ENCODE measurements at places on chromosomes 1 and 21. TPM values are rescaled to one million over a fixed set of nuclear protein-coding genes. Genes with fewer than 3 reads are reported as not detected.

ARF1 gene
- total RNA-seq, result 500 TPM

DNA sequence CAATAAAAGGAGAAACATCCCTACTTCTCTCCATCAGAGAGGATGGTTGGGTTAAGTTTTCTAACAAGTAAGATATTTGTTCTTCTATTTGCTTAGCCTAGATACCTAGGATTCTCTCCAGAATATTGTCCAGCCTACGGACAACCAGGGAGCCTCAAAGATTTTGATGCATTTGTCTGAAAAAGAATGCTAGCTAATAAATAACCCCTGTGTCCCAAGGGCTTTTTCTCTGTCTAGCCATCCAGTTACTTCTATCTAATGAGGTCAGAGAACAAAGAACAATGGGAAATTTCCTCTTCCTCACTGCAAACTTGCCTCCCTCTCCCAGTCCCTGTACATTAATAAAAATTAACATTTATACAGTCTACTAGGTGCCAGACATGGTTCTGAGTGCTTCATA is 810 bp downstream of the RGS5 start:
- peaks cover 4% of the 10 kb centered on the region for H3K4me1 ChIP-seq
- no peaks in the 10 kb centered on the region for H3K27me3 ChIP-seq
- no peaks in the 10 kb centered on the region for H3K36me3 ChIP-seq
- DNase-seq, result no peak

CNR2 gene
- 0.46 TPM for total RNA-seq

HHAT gene
- 5.8 TPM for total RNA-seq

GRCh38 chr1:1298861-1299685 is 8.7 kb downstream of the ACAP3 start:
- H3K27me3 ChIP-seq, result no peaks in the 10 kb centered on the region
- H3K4me3 ChIP-seq, result no peak overlapping the region
- H3K4me1 ChIP-seq, result no peaks in the 10 kb centered on the region

DNA sequence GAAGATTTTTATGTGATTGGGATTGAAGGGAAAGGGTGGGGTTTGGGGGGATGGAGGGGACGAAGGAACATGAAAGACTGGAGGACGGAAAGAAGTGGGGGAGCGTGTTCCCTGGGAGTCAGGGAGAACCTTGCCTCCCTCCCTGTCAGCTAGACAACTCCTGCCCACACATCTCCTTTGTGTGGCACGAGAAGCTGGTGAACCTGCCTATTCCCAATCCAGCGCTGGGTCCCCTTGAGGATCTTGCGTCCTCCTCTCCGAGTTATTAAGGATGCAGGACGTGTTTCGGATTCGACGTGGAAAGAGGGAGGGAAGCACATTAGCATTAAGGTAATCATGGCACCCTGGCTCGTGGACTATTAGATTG is 1.4 kb downstream of the LRRC7 start:
- H3K36me3 ChIP-seq, result no peaks in the 10 kb centered on the region
- peaks cover 14% of the 10 kb centered on the region for H3K27me3 ChIP-seq
- H3K4me1 ChIP-seq, result no peaks in the 10 kb centered on the region
- peak; percentile 18 for DNase-seq
- H3K4me3 ChIP-seq, result no peak overlapping the region
- no peak overlapping the region for H3K27ac ChIP-seq

DNA sequence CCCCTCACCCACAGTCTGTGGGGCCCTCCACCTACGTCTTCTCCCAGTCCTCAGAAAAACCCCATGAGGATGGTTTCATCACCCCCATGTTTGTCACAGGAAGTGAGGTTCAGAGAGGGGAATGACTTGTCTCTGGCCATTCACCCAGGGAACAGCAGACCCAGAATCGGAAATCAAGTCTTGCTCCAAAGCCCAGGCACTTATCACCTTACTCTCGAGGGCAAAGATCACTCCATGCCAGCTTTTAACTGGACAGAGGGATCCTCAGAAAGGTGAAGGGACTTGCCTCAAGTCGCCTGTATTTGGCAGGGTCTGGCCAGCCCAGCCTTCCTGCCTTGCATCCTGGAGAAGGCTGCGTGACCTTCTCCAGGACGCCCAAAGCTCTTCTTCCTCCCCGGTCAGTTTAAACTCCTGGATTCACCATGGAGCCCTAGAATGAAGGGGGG is 57.9 kb upstream of the SSBP3 start:
- H3K27ac ChIP-seq, result no peak overlapping the region
- no peak for DNase-seq
- no peaks in the 10 kb centered on the region for H3K36me3 ChIP-seq
- no peak overlapping the region for H3K4me3 ChIP-seq
- H3K27me3 ChIP-seq, result no peaks in the 10 kb centered on the region

CLEC20A gene
- not detected for total RNA-seq

DNA sequence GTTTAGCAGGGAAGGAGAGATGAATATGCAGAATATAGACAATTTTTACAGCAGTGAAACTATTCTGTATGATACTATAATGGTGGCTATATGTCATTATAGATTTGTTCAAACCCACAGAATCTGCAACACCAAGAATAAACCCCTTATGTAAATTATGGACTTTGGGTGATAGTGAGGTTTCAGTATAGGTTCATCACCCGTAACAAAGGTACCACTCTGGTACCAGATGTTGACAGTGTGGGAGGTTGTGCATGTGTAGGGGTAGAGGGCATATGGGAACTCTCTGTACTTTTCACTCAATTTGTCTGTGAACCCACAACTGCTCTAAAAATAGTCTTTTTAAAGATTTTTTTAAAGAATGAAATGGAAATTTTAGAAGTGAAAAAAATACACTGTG is 29.9 kb upstream of the PRDX6 start:
- H3K27me3 ChIP-seq, result no peaks in the 10 kb centered on the region
- no peak overlapping the region for H3K4me3 ChIP-seq
- DNase-seq, result no peak
- H3K4me1 ChIP-seq, result no peaks in the 10 kb centered on the region
- H3K36me3 ChIP-seq, result no peaks in the 10 kb centered on the region

DNA sequence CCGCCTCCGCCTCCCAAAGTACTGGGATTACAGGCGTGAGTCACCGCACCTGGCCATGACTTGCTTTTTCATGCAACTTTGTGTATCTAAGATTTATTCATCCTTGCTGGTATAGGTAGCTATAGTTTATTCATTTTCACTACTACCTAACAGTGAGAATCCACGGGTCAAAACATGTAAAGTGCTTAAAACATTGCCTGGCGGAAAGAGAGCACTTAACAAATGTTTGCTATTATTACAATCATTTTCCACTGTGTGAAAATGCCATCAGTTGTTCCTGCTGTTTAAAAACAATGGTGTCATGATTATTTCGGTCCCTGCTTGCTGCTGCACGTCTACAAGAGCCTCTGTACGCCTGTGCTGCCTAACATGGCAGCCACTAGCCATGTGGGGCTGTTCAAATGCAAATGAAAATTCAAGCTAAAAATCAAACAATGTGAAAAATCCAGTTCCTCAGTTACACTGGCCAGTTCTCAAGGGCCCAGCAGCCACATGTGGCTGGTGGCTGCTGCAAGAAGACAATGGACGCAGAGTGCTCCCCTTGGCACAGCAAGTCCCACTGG is 65.1 kb downstream of the CLSTN1 start:
- peaks cover 3% of the 10 kb centered on the region for H3K36me3 ChIP-seq
- no peaks in the 10 kb centered on the region for H3K27me3 ChIP-seq
- no peak overlapping the region for H3K4me3 ChIP-seq
- no peak for DNase-seq
- H3K27ac ChIP-seq, result peak overlapping the region; percentile 47

RGS8 gene
- total RNA-seq, result 0.03 TPM

GRCh38 chr1:149849947-149850360 is 49.4 kb upstream of the BOLA1 start:
- peak; percentile 63 for DNase-seq
- H3K36me3 ChIP-seq, result peaks cover 5% of the 10 kb centered on the region
- peak overlapping the region; percentile 64 for H3K27ac ChIP-seq
- peak overlapping the region; percentile 39 for H3K4me3 ChIP-seq
- no peaks in the 10 kb centered on the region for H3K27me3 ChIP-seq

EIF2D gene
- 78.9 TPM for total RNA-seq

DNA sequence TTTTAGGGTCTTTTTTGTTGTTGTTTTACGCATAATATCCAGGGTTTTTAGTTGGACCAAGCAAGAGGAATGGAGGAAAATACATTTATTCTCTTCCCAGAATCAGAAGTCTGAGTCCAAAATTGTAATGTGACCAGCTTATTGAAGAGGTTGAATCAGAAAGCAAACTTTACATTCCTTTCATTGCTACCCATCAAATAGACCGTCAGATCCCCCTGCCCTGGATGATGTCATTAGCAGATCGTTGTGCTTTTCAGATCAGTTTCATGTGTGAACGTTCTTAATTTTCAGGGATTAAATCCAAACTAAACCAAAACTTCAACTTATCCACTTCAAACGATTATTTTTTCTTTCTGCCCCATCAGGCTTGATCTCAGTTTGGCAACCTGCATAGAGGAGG is 85.7 kb upstream of the NGF start:
- DNase-seq, result no peak
- H3K27me3 ChIP-seq, result no peaks in the 10 kb centered on the region
- H3K36me3 ChIP-seq, result no peaks in the 10 kb centered on the region

PCBP3 gene
- total RNA-seq, result 8.2 TPM

GRCh38 chr1:27538793-27539192 is 48.8 kb upstream of the WASF2 start:
- peaks cover 15% of the 10 kb centered on the region for H3K4me1 ChIP-seq
- H3K27ac ChIP-seq, result no peak overlapping the region
- H3K27me3 ChIP-seq, result no peaks in the 10 kb centered on the region

DNA sequence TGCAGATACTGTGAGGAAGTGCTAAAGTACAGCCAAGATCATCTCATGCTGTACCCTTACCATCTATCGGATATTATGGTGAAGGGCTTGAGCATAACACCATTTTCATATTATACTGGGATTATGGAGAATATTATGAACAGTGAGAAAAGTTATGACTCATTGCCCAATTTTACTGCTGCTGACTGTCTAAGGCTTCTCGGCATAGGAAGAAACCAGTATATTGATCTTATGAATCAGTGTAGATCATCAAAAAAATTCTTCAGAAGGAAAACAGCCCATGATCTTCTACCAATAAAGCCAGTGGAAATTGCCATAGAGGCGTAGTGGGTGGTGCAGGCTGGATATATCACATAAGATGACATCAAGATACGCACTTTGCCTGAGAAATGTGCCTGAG is 47.7 kb downstream of the PPIAL4G start:
- H3K27me3 ChIP-seq, result no peaks in the 10 kb centered on the region
- no peaks in the 10 kb centered on the region for H3K4me1 ChIP-seq
- H3K36me3 ChIP-seq, result peaks cover 6% of the 10 kb centered on the region
- no peak overlapping the region for H3K27ac ChIP-seq
- H3K4me3 ChIP-seq, result no peak overlapping the region
- no peak for DNase-seq

DNA sequence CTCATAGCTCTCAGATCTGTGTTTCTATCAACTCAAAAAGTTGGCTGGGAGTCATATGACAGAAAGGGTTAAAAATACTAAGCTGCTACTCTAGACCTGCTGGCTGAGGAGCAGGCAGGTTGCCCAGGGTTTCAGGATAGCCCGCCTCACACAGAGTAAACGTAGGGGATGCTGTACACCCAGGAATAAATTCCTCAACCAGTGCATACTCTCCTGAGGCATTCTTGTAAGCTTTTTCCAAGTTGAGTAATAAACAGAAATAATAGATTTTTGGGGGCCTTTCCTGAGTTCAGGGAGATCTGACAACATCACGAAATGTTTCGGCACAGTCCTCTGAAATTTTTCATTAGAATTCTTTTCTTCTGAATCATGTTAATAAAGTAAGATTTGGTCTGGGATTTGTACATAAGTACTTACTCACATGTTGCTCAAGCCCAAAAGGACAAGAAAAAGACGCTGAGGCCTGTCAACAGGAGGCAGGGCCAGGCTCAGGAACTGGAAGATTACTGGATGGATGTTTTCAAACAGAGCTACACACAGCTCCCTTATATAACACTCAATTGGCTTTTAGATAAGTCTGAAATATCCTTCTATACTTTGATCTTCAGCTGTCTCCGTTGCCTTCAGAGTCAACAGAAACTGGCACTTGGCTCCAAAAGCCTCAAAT is 41.0 kb downstream of the TGFBR3 start:
- peak; percentile 55 for DNase-seq
- no peaks in the 10 kb centered on the region for H3K36me3 ChIP-seq
- H3K27me3 ChIP-seq, result no peaks in the 10 kb centered on the region

DNA sequence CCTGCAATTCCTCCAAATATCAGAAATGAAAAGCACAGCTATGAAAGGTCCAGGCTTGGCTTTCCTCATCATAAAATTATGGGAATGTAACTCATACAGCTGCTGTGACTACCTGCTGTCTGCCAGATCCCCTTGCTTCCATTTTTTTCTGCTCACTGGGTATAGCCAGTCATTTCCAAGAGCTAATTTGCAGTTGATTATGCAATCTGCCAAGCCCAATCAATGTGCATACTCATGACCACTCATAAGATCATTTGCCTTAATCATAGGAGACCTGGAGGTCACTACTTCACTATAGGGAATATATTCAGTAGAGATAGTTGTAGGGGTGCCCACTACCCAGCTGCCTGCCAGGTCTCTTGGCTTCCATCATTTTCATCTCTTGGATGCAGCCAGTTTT is 417.7 kb upstream of the ZRANB2 start:
- no peaks in the 10 kb centered on the region for H3K4me1 ChIP-seq
- H3K36me3 ChIP-seq, result no peaks in the 10 kb centered on the region
- no peak overlapping the region for H3K27ac ChIP-seq

DNA sequence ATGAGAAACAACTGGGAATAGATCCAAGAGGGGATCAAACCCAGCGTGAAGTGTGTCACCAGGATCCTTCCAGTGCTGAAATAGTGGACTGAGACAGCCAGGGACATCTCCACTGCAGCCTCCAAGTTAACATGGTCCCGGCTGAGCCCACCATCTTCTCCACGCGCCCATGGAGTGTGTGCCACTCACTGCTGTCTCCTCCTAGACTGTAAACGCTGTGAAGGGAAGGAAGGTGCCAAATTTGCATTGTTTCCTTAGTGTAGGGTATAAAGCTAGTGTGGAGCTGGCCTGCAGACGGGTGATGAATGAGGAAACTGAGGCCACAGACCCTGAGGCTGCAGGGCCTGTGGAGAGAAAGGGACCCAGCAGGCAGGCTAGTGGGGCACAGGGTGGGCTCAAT is 183.6 kb downstream of the FOXD2 start:
- no peaks in the 10 kb centered on the region for H3K36me3 ChIP-seq
- DNase-seq, result no peak
- H3K27ac ChIP-seq, result no peak overlapping the region
- no peaks in the 10 kb centered on the region for H3K4me1 ChIP-seq
- H3K27me3 ChIP-seq, result no peaks in the 10 kb centered on the region

RAB7B gene
- 3.6 TPM for total RNA-seq

NBPF6 gene
- total RNA-seq, result not detected

PTAFR gene
- 37.3 TPM for total RNA-seq

FUBP1 gene
- 88.6 TPM for total RNA-seq

DNA sequence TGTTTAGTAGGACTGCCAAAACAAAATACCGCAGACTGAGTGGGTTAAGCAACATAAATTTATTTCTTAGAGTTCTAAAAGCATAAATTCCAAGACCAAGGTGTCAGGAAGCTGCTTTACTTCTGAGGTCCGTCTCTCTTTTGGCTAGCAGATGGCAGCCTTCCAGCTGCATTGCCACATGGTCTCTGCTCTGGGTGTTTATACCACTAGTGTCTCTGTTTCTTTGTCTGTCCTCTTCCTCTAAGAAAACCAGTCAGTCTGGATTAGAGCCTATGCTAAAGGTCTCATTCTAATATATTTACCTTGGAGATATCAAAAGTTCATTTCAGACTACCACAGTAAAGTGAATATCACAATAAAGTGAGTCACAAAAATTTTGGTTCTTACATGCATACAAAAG is 519.8 kb downstream of the COL11A1 start:
- H3K36me3 ChIP-seq, result no peaks in the 10 kb centered on the region
- H3K4me1 ChIP-seq, result no peaks in the 10 kb centered on the region
- DNase-seq, result peak; percentile 5
- H3K27me3 ChIP-seq, result no peaks in the 10 kb centered on the region

Data from lung (tissue), 17 donors.